ELR (cell line): ENCODE measurements at places on chromosomes 12 and 14.

DNA sequence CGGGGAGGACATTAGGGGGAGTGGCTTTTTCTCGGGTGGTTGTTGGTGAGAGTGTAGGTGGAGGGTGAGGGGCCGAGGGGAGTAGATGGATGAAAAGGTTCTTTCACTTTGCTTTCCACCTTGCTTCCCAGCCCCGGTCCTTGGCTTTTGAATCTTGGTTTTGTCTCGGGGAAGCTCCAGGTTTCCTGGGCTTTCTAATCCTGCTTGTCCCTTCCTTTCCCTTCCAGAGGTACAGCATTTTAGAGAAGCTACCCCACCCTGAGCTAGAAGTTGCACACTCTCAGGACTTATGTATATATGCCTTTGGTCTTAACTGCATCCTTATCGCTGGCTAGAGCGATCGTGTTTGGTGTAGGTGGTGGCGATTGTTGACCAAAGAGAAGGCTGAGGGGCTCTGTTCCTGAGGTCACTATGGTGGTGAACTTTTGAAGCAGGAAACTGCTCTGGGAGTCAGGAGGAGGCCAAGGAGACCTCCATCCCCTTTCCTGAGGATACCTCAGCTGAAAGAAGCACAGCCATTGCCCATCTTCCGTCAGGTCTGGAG, 862 bp downstream of the PIP4K2C start:
- DNase-seq, result no peak

GRCh38 chr14:93951635-93952540, 24.5 kb downstream of the ASB2 start:
- DNase-seq, result no peak

DNA sequence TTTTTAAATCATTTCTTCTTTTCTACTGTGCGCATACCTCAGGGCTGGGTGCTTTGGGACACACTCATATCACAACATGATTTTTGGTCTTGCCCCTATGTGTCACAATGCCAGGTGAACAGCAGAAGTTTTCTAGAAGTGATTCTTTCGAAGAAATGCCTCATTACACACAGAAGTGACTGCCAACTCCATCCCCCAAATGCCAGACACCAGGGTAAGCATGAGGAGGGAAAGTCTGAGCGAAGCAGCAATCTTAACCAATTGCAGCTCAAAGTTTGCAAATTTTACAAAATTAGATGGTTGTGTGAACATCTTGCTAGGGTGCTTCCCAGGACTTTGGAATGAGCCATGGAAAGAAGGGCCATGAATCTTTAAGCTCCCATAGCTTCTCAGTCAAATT, 87.3 kb upstream of the PLEKHA5 start:
- DNase-seq, result no peak

- no peak for DNase-seq
Observed at GRCh38 chr12:77003914-77004313, 61.5 kb downstream of the E2F7 start.

- DNase-seq, result no peak
Observed at GRCh38 chr12:102722147-102722546, 194.9 kb downstream of the PAH start.

- peak; percentile 25 for DNase-seq
Observed at GRCh38 chr14:32381869-32382268, 52.8 kb downstream of the AKAP6 start.

DNA sequence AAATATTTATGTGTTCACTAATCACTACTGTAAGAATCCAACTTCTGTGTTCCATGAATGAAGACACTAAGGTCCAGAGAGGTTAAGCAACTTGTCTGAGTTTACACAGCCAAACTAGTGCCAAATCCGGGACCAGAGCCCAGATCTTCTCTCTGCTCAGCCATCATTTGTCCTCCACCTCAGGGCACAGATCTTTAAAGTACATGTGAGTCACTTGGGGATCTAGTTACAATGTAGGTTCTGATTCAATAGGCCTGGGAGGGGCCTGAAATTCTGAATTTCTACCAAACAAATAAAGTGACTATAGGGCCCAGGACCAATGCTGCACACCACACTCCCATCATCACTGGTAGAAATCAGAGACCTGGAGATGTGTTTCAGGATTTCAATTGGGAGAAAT, 162.9 kb downstream of the GXYLT1 start:
- DNase-seq, result peak; percentile 16

GRCh38 chr12:100216337-100216736, 15.7 kb downstream of the ACTR6 start:
- DNase-seq, result no peak

DNA sequence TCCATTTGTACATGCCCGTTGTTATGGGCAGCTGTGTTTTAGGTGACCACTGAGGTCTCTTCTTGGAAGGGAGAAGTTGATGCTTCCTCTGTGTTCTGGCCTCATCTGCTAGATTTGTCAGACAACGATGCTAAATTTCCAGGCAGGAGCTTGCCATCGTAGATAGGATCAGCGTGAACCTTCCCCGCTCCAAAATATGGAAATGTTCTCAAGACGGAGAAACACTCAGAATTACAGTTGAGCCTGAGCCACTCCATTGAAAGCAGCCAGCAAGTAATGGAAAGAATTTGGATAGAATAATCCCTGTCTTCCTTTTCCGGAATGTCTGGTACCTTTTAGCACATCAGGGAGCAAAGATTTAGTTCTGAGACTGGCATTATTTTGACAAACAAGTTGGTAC, 34.8 kb downstream of the TUNAR start:
- no peak for DNase-seq

DNA sequence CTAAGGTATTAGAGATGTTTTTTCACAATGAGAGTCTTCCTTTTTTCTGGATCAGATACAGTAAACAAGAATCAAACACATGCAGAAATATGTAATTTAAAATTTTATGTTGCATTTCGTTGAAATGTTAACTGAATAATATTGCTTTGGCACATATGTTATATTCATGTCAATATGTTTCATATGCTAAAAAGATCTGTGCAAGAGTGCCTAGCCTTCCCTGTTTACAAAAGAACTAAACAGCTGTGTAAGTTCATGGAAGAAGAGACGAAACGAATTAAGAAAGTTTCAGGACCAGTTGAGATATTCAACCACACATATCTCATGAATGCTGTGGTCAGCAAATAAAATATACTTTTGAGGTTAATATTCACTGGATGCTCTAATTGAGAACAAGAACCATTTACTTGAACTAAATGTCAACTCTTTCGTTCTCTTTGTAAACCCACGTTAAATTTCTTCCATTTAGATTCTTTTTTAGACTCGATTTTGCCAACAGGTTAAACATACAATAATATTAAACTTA, 289.5 kb downstream of the FOXG1 start:
- DNase-seq, result no peak

GRCh38 chr12:82408844-82409243, 50.5 kb downstream of the METTL25 start:
- no peak for DNase-seq

DNA sequence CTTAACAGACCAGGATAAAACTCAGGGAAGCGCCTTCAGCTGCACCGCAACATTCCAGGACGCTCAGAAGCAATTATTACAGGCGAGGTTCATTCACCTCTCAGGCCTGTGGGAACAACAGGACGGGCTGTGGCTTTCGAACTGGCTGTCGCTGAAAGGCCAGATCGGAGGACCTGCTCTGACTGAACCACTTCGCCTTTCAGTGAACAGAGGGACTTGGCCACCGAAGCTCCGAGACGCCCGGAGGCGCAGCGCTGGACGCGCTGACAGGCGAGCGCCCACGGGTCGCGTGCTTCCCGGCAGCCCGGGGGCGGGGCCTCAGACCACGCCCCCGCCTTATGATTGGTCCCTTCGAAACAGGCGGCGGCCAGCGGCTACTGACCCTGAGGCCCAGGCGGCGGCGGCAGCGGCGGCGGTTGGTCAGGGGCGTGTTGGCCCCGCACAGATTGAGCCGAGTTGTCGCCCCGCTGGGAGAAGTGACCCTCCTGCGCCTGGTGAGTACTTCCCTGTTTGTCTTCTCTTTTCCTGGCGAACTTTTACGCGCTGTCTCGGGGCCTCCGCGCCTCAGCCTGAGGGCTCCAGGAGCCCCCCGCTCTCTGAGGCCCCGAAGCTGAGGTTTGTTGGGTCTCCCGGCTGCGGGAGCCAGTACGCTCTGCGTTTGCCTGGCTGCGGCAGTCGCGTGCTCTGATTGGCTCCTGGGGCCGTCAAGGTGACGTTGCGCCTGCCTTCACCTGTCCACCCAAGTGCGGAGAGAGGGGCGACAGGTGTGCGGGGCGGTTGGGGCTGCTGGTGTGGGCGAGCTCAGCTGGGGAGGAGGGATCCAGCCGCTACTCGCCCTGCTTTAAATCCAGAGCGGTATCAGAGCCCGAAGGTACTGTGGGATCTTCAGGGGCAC, at the start of gene GAS2L3:
GAS2L3 (plus strand) TSS at position 393 of the 895 bp plus-strand sequence. CDS start 21,221 bp downstream, outside the sequence.
- DNase-seq, result peak; percentile 89

- DNase-seq, result no peak
Observed at GRCh38 chr14:64292197-64292596, 2.0 kb downstream of the ESR2 start.

- no peak for DNase-seq
Observed at GRCh38 chr12:132152411-132152821, 8.2 kb downstream of the NOC4L start.

DNA sequence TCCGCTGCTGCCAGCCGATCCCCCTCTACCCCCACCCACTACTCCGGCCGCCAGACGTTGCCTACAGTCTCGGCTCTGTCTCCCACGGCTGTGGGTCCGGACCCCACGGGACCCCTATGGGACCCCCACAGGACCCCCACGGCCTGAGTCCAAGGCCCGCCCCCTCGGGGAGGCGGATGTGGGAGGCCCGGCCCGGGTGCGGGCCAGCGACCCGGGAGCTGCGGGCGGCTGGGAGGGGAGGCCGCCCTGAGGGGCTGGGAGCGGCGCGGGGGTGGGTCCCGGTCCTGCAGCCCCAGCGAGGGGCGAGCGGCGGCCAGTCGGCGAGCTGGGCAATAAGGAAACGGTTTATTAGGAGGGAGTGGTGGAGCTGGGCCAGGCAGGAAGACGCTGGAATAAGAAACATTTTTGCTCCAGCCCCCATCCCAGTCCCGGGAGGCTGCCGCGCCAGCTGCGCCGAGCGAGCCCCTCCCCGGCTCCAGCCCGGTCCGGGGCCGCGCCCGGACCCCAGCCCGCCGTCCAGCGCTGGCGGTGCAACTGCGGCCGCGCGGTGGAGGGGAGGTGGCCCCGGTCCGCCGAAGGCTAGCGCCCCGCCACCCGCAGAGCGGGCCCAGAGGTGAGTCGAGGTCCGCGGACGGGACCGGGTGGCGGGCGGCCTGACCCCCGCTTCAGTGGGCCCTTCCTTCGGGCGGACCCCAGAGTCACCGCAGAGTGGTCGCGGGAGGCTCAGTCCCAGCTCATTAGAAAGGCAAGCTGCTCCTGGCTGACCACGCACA, at the start of gene ACVRL1:
ACVRL1 (plus strand) TSS at position 422 of the 773 bp plus-strand sequence. CDS start 4,971 bp downstream, outside the sequence.
- DNase-seq, result no peak

DNA sequence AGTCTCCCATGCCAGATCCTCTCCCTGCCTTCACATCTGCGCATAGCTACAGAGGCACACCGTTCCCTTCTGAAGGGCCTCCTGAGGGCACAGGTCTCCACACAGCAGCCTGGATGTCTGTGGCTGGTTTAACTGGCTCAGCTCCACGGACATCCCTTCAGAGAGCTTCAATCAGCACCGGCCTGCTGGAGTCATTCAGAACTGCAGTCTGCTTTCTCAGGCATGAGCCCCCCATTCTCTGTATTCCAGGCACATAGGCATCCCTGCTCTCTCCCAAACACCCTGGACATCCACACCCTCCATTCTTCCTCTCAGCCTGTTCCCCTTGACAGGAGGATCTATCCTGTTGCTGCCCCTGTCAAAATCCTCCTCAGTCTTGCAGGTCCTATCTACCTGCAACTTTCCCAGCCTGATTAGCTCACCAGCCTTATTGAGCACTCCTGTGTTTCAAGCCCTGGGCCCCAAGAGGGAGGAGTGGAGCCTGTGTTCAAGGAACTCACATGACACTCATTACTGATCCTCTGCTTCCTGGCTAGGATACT, 2.9 kb upstream of the DHRS2 start:
- DNase-seq, result peak; percentile 4

- DNase-seq, result no peak
Observed at GRCh38 chr14:68632054-68632895, 160.6 kb downstream of the ZFP36L1 start.

- DNase-seq, result peak; percentile 61
Observed at GRCh38 chr12:14393751-14394150, 28.3 kb downstream of the ATF7IP start.

GRCh38 chr12:11861155-11861863, 209.4 kb upstream of the BCL2L14 start:
- DNase-seq, result no peak

GRCh38 chr12:92185052-92185451, 39.4 kb upstream of the BTG1 start:
- DNase-seq, result no peak

DNA sequence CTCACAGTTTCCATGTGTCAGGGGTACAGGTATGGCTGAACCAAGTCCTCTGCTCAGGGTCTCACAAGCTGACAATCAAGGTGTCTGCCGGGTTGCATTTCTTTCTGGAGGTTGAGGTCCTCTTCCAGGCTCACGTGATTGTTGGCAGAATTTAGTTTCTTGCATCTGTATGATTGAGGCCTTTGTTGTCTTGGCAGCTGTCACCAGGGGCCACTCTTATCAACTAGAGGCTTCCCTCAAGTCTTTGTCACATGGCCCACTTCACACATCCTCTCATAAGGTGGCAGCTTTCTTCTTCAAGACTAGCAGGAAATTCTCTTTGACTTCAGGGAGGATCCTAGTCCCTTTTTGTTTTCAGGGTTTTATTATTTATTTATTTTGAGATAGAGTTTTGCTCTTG, 46.0 kb upstream of the FOS start:
- DNase-seq, result no peak

DNA sequence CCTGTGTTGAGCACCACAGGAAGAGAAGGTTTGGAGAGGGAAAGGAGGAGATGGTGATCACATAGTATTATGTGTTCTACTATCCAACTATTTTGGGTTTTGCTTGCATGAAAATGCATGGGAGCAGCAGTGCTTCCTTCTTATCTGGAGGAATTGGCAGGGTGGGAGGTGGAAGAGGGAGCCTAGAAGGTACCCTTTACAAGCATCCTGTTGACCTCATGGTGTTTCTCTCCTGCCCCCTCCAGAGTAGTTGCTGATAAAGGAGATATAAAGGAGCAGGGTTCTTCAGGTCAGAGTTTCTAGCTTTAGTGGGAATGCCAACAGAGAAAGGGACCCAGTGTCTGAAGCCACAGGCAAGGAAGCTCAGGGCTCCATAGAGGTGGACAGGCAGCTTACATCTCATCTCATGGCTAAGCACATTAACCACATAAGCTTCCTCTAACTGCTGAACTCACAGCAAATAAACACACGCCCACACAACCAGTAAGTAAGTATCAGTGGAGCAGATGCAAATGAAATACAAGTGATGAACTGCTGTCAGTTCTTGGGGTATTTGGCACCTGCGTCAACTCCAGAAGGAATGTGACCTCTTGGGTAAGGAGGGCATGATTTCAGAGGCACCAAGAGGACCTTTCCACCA, 174.2 kb upstream of the SLC38A2 start:
- DNase-seq, result peak; percentile 51

DNA sequence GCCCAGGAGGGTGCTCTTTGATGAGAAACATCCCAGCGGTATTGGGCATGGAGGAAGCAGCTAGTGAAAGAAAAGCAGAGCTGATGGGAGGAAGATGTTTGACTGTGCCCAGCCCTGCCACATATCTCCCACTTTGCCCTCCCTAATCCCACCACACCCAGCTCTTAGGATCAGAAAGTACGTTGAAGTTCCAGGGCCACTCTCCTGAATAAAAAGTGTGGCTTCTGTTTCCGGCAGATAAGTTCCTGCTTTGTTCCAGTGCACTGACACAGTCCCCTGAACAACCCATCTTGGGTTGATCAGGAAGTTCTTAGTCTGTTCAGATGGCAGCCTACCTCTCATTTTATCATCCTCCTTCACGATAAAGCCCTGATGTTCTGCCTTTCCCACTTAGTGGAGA, 16.5 kb downstream of the TPCN1 start:
- DNase-seq, result no peak
